ENCODE measurements at places on chromosomes 7 and 10. TPM values are rescaled to one million over a fixed set of nuclear protein-coding genes. Genes with fewer than 3 reads are reported as not detected.

Gene CBLL1
- total RNA-seq = 21.3 TPM

Gene METTL27
- 0.84 TPM for total RNA-seq

Gene ACSM6
- not detected for total RNA-seq

Gene SLC4A2
- 55.0 TPM for total RNA-seq

Gene POM121C
- total RNA-seq = 7.4 TPM

Gene WNT16
- not detected for total RNA-seq

Gene KAZALD1
- total RNA-seq = 3.8 TPM

Gene NME8
- total RNA-seq = not detected

Gene ZNF3
- total RNA-seq = 17.4 TPM

Gene TMEM209
- total RNA-seq = 11.4 TPM

Gene NUTM2A
- 2.4 TPM for total RNA-seq

Data from airway epithelial cell (primary cell).